Small intestine (tissue), 16 donors: ENCODE measurements at places on chromosomes 1 and 21.
A peak's percentile ranks its signal among the peaks of the same experiment; 100 is the strongest.

- no peak for DNase-seq
Observed at GRCh38 chr1:213977486-213977842, 10.3 kb upstream of the PROX1 start.

- no peak for DNase-seq
Observed at GRCh38 chr1:230117694-230118093, 50.7 kb downstream of the GALNT2 start.

GRCh38 chr1:19802269-19802668 is 2.6 kb upstream of the TMCO4 start:
- no peak for DNase-seq

GRCh38 chr1:160789702-160790611 is 6.0 kb upstream of the LY9 start:
- peak; percentile 39 for DNase-seq

GRCh38 chr1:207805841-207806421 is 54.1 kb downstream of the CD46 start:
- DNase-seq = no peak

DNA sequence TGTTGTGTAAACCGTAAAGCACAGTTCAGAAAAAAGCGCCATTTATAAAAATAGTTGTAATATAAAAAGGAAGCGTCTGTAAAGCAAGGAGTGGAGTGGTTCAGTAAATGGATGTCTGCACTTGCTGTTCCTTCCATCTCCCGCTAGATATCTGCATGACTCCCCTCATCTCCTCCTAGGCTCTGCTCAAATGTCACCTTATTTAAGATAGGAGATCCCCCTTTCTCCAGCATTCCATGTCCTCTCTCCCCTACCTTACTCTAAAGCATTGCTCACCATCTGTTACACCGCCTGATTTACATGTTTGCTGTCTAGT is 745 bp downstream of the MUL1 start:
- no peak for DNase-seq

GRCh38 chr1:230828421-230828820 is 39.9 kb downstream of the C1orf198 start:
- no peak for DNase-seq

- DNase-seq = peak; percentile 46
Observed at GRCh38 chr1:153465811-153466636, 5.6 kb upstream of the S100A7 start.

DNA sequence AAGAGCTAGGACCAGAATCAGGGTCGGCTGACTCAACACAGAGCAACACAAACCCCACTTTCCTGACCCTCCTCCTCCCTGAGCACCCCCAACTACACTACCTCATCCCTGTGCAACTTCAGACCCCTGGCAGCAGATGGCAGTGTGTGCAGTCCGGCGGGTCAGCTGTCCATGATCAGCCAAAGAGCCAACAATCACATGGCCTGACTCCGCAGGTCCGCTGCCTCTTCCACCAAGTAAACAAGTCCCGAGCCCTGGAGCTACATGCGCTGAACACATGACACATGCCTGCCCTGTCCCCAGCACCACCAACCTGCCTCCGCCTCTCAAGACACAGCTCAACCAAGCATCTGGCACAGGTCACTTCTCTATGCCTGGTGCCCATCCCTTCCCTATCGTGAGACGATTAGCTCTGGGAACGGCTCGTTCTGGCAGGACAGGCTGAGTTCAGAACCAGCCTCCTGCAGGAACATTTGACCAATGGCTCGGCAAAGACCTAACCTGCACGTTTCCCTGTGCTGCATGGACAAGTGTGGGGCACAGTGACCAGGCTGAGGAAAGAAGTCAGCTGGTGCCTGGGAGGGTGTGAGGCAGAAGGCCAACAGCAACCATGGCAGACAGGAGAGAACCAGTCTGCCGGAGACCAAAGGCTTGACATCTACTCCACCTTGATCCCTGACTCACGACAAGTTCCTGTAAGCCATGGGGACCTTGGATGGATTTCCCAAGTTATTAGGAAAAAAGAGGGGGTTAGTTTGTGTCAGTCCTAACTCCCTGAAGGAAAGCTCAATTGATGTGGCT is 60.3 kb downstream of the CD46 start:
- peak; percentile 48 for DNase-seq

GRCh38 chr1:30822006-30822405 is 64.4 kb upstream of the LAPTM5 start:
- peak; percentile 82 for DNase-seq
